ELF-1 (cell line): ENCODE measurements at places on chromosomes 16 and 17.
A peak's percentile ranks its signal among the peaks of the same experiment; 100 is the strongest.

DNA sequence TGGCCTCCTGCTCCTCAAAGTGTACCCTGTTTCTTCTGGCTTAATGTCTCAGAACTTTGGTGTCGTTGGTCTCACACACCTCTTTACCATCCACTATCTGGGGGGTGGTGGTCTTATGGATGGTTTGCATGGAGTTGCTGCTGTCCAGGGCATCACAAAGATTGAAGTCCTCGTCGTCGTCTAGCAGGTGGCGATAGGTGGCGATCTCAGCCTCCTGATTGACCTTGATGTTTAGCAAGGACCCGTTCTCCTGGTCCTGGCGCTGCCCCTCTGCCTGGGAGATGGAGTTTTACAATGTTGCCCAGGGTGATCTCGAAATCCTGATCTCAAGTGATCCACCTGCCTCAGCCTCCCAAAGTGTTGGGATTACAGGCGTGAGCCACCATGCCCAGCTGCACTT, 31.1 kb upstream of the HELZ start:
- peak; percentile 58 for DNase-seq

DNA sequence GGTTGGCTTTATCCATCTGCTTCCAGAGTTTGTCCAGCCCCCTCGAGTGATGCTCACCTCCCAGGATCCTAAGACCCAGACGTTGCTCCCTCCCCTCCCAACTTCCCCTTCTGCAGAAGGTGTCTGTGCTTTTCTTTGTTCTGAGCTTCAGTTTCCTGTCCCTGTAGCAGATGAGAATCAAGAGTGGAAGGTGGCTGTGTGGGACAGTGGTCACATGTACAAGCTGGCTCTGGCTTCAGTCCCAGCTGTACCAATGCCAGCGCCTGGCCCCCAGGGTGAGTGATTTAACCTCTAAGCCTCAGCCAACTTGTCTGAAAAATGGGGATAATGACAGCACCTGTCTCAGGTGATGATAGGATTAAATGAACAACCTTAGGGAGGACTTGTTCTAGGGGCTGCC, 7.7 kb downstream of the PRR15L start:
- DNase-seq = no peak

DNA sequence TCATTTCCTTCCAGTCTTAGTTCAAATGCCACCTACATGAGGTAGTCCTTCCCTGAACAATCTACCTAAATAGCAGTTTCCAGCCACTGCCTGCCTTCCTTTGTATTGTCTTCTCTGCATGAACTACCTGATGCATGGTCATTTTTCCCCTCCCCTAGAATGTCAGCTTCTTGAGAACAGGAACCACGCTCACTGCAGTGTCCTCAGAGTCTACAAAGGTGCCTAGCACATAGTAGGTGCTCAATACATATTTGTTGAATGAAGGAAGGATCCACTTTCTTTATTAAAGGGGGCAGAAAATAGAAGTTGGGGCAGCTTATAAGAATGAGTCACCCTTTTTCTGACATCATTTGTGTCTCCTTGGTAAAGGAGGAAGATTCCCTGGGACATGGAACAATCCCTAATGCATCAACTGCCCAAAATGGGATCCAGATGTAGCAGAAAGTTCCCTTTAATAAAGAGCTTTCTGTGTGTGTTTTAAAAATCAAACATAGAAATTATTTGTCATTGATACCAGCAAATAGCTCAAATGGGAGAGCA, 4.4 kb upstream of the CYLD start:
- DNase-seq = no peak

DNA sequence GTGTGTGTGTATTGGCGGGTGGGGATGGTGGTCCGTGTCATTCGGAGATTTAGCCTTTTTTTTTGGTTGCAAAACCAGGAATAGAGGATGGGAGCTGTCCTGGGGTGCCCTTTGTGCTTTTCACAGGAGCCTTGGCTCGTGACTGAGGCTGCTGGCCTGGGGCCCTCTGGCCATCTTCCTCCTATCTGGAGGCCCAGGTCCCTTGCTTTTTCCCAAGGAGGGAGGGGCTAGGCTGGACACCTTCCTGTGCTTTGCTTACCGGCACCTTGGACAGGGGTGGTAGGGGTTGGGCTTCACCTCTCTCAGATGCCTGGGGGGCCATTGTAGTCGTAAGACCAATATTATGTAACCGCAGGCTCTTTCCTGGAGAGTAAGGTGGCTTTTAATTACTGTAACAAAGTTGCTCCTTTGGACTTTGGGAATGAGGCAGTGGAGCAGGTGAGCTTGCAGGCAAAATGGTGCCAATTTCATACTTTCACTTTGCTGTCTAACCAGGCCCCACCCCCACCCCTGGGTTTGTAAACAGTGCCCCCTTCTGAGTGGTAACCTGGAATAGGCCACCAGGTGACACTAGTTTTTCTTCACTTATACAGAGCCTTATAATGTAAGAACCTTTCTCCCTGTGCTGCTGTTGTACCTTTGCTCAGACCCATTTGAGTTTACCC, 1.2 kb downstream of the DYNLL2 start:
- DNase-seq = peak; percentile 88

GRCh38 chr16:19784183-19784736, 66.2 kb downstream of the IQCK start:
- no peak for DNase-seq

GRCh38 chr17:10105513-10106001, 92.8 kb downstream of the GAS7 start:
- DNase-seq = peak; percentile 70

DNA sequence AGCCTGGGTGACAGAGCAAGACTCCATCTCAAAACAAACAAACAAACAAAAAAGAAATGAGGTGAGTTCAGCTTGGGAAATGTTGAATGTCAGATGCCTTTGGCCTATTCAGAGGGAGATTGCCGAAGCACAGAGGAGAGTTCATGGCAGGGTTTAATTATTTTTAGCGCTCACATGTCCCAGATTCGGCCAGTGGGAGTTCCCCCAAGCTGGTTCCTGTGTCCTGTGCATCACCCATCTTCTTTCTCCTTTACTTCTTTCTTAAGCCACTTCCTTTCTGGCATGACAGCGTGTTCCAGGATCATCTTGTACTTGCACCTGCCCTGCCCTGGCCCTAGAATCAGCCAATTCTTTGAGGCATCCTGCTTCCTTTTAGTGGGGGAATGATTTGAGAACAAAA, 9.2 kb downstream of the MPV17L start:
- DNase-seq = no peak

GRCh38 chr17:77391668-77392375, 251.1 kb downstream of the SEC14L1 start:
- DNase-seq = peak; percentile 82

DNA sequence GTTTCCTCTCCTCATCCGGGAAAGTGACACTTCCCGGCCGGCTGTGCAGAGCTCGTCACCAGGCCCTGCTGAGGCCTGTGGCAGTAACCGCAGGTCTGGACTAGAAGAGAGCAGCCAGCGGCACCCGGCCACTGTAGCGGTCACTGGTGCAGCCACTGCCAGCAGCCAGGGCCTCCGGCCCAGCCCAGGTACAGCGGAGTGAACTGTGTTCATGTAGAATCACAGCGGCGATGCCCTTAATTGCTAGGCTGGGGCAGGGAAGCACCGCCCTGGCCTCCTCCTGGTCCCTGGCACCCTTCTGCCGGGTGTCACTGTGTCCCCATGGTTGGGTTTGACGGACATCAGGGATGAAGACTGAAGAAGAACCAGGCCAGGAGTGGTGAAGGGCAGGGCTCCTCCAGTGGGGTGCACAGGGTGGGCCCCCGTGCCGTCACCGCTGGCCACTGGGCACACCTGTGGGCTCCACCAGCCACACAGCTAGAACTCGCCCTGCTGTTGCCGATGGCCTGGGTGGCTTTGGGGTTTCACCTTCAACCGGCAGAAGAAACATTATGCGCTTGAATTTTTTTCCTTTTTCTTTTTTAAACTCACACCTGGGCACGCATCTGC, 165.2 kb upstream of the CHMP6 start:
- no peak for DNase-seq

DNA sequence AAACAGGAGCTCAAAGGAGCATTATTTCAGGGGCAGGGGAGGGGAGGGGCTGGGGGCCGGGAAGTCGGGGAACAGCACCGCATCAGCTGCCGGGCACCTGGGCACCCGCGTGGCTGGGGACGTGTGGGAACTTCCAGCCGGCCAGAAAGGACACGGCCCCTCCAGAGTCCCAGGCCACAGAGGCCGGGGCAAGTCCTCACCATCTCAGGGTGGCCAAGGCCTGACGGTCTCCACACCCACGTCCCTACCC, 1.1 kb downstream of the PGAP6 start:
- no peak for DNase-seq

DNA sequence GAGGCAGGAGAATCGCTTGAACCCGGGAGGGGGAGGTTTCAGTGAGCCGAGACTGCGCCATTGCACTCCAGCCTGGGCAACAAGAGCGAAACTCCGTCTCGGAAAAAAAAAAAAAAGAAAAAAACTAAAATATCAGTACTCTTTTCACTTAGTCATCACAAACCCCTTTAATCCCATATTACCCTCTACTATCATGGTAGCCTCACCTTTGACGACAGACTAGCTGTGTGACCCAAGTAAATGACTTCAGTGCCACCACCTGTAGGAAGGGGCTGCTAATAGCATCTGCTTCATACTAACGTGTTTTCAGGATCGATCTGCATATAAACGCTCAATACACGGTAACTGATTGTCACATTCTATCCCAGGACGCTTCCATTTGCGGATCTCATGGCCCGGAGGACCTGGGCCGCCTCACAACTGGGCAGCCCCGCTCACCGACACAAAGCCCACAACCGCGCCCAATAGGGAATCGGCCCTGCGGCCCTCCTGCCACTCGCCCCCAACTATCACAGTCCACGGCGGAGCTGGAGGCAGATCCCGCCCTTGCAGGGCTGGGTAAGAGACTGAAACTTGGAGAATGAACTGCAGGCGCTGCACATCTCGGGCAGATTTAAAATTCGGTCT, 1.1 kb upstream of the ZNF263 start:
- peak; percentile 91 for DNase-seq

GRCh38 chr16:86530251-86531190, 20.2 kb downstream of the FOXF1 start:
- no peak for DNase-seq

GRCh38 chr17:70242781-70243437, 73.6 kb downstream of the KCNJ2 start:
- no peak for DNase-seq

- DNase-seq = no peak
Observed at GRCh38 chr17:74374858-74375257, 7.6 kb downstream of the GPR142 start.
